ENCODE measurements at places on chromosomes 16 and 17.
A peak's percentile ranks its signal among the peaks of the same experiment; 100 is the strongest.

- no peak for DNase-seq
Observed at GRCh38 chr16:51144203-51144602, 6.9 kb downstream of the SALL1 start.

DNA sequence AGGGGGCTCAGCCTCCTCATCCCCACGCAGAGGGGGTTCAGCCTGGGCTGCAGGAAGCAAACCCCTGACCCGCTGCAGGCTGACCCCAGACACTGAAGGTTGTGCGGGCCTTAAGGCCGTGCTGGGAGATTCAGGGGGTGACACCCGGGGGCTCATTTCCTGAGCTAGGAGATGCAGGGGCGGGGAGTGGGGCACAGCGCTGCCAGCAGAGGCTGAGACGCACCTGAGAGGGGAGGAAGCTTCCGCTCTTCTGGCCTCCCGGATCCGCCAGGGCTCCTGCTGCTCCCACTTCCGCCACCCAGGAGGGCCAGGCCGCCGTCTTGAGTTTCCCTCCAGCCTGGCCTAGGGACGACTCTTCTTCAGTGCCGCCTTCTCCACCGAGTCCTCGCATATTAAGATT, 173.2 kb upstream of the FOXF1 start:
- no peak for DNase-seq

DNA sequence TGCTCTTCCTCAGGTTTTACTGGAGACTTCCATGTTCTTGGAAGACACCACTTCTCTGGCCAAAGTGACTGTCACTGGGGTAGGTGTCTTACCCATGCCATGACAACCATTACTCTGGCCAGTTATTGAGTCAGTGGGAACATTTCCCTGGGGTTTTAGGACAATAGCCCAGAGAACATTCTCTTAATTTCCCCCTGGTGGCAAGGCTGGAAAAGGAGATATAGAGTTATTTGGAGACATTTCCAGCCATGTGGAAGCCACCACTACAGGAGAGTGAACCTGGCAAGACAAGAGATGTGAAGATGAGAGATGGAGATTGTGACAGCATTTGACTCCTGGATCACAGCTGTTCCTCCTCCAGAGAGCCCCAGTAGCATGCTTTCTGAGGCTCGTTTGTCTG, 106.2 kb downstream of the CDK5R1 start:
- no peak for DNase-seq

DNA sequence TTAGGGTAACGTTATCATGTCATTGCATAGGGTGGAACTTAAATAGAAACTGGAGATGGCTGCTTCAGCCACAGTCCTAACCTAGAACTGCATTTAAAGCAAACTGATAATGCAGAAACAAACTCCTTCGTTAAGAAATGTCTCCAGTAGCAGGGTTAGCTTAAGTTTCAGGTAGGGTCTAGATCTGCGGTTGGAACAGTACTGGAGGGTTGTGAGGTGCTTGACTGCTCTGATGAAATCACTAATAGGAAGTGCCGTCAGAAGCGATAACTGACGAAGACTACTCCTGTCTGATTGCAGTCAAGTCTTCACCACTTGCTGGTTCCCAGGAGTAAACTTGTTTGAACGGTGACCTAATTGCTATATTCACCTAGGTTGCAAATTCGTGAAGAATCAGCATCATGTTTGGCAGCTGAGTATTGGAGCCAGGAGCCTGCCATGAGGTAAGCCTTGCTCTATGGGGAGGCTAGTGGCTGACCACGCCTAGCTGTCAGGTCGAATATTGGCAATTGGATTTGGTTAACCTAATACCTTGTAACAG, 24.5 kb downstream of the TRPV2 start:
- no peak for DNase-seq

GRCh38 chr17:57391076-57391825, 134.9 kb downstream of the MSI2 start:
- no peak for DNase-seq

DNA sequence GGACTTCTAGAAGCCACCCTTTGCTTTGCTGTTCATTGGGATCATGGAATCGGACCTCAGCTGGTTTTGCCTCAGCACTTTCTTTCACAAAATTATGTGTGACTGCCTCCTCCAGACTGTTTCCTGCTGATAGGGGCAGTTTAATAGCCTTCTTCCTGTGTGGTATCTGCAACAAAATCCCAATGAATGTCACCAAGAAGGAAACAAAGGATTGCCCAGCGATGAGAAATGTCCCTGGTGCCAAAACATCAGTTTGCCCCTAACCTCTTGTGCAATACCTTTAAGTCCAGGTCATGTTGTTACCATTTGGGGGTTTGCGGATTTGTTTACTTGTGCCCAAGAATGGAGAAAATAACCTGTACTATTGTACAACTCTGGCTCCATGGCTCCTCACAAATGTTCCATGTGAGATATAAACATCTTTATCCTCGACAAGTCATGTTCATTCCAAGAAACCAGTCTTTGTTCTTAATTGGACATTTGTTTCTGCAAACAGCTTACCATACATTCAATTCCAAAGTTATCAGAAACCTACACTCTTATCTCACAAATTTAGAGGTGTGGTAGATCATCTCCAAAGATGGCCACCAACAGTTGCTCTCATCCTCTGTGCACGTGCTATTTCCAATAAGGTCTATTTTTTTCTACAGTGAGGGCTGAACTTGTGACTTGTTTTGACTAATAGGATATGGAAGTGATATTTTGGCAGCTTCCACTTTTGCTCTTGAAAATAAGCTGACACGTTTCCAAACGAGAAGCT, 14.8 kb downstream of the TAC4 start:
- no peak for DNase-seq

- no peak for DNase-seq
Observed at GRCh38 chr16:30977502-30977901, 7.5 kb upstream of the HSD3B7 start.

DNA sequence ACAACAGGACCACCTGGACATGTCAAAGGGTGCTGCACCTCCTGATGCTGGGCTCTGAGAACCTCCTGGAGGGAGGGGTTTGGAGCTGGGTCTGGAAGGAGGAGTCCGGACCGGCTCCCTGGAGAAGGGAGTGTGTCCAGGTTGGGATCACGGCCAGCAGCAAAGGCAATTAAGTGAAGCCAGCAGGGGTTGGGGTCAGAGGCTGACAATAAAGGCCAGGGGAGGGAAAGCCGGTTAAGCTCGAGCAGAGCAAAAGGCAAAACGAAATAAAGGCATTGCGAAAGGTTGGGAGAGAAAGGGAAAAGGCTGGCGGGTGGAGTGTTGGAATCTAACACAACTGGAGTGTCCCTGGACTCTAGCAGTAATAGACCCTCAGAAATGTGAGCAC, 992 bp upstream of the CACNG4 start:
- DNase-seq, result no peak

- no peak for DNase-seq
Observed at GRCh38 chr17:78707016-78707415, 75.1 kb downstream of the CYTH1 start.

DNA sequence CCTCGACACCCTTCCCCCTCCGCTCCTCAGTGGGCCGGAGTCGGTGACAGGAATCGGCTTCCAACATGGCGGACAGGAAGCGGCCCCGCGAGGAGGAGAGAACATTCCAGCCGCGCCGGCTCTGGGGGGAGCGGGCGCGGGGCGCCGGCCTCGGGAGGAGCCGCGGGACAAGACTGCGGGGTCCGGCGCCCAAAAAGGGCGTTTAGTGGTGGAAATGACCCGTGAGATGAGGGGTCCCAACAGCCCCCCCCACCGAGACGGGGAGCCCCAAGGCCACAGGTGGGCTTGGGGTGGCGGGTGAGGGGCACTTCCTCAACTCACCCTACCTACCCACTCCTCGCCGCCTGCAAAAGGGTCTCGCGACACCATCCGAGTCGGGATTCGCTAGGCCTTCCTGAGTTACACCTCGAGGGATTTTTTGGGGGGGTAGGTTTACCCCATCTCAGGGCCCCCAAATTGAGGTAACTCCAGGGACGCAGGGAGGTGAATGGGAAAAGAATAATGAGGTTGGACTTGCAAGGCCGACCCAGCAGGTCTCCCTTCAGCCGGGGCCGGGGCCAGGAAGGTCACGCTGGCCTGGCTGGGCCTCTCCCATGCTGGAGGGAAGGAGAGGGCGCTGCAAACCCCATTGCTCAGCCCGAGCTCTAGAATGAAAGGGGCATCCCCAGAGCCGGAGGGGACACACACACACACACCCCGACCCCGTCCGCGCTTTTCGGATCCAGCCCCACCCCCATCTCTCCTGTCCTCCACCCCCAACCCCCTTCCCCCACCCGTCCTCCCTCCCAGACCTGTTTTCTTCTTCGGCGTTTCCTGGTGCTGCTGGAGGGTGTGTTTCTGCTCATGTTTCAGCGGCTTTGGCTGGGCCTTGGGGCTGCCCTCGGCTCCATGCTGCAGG, 707 bp downstream of the NUFIP2 start:
- DNase-seq, result peak; percentile 55

DNA sequence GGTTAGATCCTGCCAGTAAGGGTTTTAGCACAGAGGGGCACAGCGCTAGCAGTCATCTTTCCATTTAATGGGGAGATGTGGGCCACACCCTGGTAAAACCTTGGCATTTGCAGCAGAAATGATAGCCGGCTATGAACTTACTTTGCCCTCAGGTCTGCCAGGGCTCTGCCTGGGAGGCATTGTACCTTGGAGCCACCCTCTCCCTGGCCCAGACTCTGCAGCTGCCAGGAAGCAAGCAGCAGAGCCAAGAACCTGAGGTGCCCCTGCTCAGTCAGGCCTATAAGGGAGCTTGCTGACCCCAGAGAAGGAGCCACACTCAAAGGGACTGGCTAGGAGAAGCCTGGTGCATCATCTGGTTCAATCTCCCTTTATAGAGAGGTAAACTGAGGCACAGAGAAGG, 23.7 kb upstream of the PHF12 start:
- DNase-seq, result no peak

DNA sequence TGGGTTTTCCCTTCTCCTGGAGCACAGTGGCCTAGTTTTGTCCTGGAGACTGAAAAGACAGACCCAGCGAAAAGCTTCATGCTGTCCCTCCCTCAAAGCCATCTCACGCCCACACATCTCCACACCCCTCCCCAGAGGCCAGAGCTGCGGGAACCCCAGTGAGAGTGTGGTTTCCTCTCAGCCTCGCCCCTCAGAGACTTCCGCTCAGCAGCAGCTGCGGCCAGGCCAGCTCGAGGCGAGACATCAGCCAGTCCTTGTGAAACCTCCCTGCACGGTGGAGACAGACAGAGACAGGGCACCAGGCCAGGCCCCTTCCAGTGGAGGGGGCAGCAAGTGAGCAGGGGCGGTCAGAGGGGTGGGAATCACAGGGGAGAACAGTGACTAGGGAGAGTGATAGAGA, 77.0 kb upstream of the TNRC6C start:
- peak; percentile 50 for DNase-seq

- DNase-seq, result no peak
Observed at GRCh38 chr16:68736561-68736960, 531 bp upstream of the CDH1 start.

GRCh38 chr17:37064956-37065355, 116.2 kb downstream of the AATF start:
- no peak for DNase-seq

DNA sequence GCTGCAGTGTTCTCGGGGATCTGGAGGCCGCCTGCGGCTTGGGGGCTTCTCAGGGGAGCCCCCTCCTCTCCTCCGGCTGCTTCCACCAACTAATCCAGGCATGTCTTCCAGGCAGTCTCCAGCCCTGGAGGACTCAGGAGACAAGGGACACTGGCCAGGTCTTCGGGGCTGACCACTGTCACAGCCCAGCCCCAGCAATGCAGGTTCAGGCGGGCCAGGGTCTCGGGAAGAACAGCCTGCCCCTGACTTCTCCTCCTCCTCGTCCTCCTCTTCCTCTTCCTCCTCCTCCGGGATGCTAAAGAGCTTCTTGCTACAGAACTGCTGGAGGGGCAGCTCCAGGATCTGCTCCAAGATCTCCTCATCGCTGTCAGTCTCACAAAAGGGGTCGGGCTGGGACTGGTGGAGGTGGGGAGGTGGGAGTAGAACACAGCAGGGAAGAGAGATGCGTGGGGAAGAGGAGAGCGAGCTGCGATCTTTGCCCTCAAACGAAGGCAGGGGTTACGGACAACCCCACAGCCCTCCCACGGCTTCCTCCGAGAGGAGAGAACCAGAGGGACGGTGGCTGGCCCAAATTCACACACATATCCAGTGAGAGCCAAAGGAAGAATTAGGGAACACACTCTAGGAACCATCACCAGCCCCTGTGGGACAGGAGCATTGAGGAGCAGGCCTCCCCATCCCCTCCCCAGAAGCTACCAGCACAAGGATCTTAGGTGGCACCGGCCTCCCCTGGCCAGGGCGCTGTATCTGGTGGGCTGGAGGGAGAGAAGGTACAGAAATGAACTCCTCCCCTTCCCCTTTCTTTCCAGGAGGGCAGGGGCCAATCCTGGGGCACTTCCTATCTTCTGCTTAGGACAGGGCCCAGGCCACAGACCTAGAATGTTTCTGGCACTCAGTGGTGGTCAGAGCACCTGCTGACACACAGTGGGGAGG, 19.3 kb downstream of the TSPOAP1 start:
- no peak for DNase-seq

- no peak for DNase-seq
Observed at GRCh38 chr17:34793231-34793908, 167.9 kb downstream of the CCT6B start.

DNA sequence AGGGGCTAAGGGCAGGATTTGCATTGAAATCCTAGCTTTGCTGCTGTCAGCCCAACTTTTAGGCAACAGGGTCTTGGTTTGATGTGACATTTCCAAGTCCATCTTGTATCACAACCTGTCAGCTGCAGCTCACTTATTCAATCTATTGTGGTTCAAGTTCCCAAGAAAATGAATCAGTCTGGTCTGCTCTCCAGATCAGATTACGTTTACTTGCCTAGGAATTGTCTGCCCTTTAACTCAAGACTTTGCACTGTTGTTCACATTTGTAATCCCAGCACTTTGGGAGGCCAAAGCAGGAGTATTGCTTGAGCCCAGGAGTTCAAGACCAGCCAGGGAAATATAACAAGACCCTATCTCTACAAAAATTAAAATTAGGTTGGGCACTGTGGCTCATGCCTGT, 10.0 kb downstream of the STX4 start:
- no peak for DNase-seq

Data from fibroblast of skin of right quadriceps (primary cell).